Mesendoderm (in vitro differentiated cells): ENCODE measurements at places on chromosomes 13 and 19.

- DNase-seq: peak; percentile 20
These were observed 238.2 kb downstream of the B3GLCT start for GRCh38 chr13:31437975-31438374.

DNA sequence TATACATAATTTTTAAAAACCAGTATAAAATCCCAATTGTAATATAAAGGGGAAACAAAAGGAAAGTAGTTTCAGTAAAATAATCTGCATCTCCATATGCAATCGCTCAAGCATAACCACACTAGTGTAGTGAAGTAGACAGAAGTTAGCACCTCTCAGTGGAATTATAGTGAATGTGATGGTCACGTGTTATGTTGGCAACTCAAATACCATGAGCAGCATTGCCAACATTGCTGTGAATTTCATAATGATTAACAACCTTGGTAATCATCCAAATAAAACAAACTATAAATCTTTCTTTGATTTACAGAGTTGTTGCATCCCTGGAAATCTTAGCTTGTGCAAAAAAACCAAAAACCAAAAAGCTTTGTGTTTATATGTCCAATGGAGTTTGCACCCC is 77.3 kb upstream of the SIAH3 start:
- no peak for DNase-seq

GRCh38 chr19:18310118-18310909 is 12.6 kb downstream of the LSM4 start:
- no peak for DNase-seq

DNA sequence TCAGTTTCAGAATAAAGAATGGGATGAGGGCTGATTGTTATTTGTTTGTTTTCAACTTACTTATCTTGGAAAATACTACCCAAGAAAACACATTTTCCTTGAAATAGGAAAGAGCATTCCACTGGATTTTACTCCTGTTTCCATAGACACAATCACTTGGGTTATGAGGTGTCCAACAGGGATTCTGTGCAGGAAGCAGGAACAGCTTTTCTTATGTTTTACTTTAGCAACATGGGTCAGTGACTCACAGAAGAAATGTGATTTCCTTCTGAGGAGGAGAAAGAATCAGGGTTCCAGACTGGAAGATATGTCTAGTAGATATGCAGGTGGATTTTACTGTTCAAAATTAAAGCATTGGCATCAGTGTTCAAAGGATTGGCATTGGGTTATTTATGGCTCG is 180.8 kb upstream of the GPC6 start:
- no peak for DNase-seq

GRCh38 chr13:74056801-74057542 is 77.2 kb downstream of the KLF12 start:
- DNase-seq: no peak

- peak; percentile 62 for DNase-seq
These were observed 1244.5 kb downstream of the PCDH9 start for GRCh38 chr13:65985612-65986011.

DNA sequence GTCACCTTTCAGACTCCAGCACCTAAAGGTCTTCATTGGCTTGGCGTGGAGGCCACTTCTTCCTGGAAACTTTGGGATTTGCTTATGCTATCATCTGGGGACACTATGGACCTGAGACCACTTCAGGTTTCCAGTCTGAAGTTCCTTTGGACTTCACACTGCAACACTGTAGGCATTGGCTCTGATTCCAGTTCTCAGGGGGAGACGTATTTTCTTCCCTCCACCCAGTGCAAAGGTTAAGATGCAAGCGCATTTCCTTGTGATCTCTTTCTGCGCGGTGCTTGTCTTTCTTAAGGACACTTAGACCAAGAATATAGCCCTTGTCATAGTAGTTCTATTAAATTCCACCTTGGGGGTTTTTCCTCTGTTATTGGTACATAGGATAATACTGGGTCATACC is 299.8 kb downstream of the TSHZ3 start:
- DNase-seq: no peak

DNA sequence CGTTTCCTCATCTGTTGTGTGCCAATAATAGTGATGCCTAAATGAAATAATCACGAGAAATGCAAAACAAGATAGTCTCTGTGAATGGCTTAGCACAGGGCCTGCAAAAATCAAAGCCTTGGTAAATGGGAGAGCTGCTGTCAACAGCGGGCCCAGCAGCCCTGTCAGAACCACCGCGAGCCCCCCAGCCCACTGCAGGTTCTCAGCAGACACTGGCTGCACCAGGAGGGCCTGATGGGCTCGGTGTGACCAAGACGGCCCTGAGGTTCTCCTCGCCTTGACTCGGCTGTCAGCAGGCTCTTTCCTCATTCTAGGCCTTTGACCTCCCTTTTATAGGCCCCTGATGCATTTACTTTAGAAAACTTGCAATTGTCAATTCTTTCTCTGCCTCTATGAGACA is 90.9 kb upstream of the GPR183 start:
- DNase-seq: no peak

- DNase-seq: no peak
These were observed 7.8 kb upstream of the RAB3A start for GRCh38 chr19:18211683-18212082.

DNA sequence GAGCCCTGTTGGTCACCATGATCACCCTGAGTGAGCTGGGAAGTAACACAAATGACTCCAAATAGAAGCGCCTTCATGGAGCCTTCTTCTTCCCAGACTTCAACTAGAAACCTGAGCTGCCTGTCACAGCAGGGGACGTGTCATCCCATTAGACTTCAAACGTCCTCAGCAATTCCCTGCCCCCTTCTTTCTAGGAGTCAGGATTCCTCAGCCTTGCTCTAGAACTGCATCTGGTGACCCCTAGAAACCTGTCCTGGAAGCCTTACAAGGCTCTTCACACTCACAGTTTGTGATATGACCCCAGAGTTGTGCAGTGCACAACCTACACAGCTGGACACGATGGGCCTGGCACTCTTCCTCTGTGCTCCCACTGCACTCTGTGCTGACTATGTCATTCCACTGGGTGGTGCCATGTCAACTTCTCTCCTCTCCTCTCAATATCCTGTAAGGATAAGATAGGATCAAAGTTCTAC is 23.6 kb upstream of the TTYH1 start:
- DNase-seq: peak; percentile 76

DNA sequence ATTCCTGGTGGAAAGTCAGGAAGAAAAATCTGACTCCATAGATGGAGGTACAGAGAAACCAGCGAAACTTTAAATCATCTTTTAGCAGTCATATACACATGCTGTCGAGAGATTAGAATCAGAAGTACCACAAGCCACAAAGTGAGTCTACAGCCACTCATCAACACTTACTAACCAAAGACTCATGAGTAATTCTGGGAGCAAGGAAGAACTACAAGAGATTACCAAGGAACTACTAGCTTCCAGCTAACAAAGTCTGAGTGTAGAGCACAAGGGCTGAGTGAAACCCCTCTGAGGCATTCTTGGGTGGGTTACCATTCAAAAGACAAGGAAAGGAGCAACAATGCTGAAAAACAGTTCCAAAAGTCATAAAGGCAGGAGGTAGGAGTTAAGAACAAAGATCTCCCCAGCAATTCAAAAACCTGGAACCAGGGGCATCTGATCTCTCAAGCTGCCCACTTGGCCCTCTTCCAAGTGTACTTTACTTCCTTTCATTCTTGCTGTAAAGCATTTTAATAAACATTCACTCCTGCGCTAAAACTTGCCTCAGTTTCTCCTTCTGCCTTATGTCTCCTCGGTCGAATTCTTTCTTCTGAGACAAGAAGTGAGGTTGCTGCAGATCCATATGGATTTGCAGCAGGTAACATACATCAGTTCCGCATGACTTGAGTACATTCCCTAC is 13.0 kb downstream of the RBM26 start:
- no peak for DNase-seq

GRCh38 chr19:38508507-38508906 is 75.0 kb downstream of the RYR1 start:
- no peak for DNase-seq

- no peak for DNase-seq
These were observed 118.0 kb downstream of the ATP11A start for GRCh38 chr13:112807653-112808376.
